Activated naive CD4-positive, alpha-beta T cell treated with anti-CD3 and anti-CD28 coated beads for 36 hours (primary cell): ENCODE measurements at places on chromosomes 5 and 9.

DNA sequence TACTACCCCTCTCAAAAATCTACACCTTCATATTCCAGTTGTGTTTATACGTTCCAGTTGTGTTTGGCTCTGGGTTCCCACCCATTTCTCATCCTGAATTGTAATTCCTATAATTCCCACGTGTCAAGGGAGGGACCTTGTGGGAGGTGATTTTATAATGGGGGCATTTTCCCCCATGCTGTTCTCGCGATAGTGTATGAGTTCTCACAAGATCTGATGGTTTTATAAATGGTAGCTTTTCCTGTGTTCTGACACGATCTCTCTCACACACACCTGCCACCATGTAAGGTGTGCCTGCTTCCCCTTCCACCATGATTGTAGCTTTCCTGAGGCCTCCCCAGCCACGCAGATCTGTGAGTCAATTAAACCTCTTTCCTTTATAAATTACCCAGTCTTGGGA lies 108.5 kb upstream of the ADAMTS16 start:
- DNase-seq = no peak
- peaks cover 2% of the 10 kb centered on the region for H3K27me3 ChIP-seq
- H3K4me1 ChIP-seq = no peaks in the 10 kb centered on the region
- H3K27ac ChIP-seq = no peak overlapping the region
- H3K36me3 ChIP-seq = no peaks in the 10 kb centered on the region

GRCh38 chr5:119174578-119175163 lies 103.8 kb downstream of the DMXL1 start:
- no peak for DNase-seq
- no peaks in the 10 kb centered on the region for H3K27me3 ChIP-seq
- no peak overlapping the region for H3K4me3 ChIP-seq
- no peaks in the 10 kb centered on the region for H3K4me1 ChIP-seq

- H3K36me3 ChIP-seq = peaks cover 9% of the 10 kb centered on the region
- H3K27ac ChIP-seq = peak overlapping the region; percentile 90
- no peaks in the 10 kb centered on the region for H3K27me3 ChIP-seq
- peak; percentile 49 for DNase-seq
Measured at GRCh38 chr9:35732800-35733541, 505 bp downstream of the CREB3 start.

- H3K4me1 ChIP-seq = no peaks in the 10 kb centered on the region
- H3K27ac ChIP-seq = no peak overlapping the region
- DNase-seq = peak; percentile 47
- peaks cover 11% of the 10 kb centered on the region for H3K27me3 ChIP-seq
- no peak overlapping the region for H3K4me3 ChIP-seq
- H3K36me3 ChIP-seq = no peaks in the 10 kb centered on the region
Measured at GRCh38 chr5:36079200-36079781, 12.6 kb upstream of the UGT3A2 start.

DNA sequence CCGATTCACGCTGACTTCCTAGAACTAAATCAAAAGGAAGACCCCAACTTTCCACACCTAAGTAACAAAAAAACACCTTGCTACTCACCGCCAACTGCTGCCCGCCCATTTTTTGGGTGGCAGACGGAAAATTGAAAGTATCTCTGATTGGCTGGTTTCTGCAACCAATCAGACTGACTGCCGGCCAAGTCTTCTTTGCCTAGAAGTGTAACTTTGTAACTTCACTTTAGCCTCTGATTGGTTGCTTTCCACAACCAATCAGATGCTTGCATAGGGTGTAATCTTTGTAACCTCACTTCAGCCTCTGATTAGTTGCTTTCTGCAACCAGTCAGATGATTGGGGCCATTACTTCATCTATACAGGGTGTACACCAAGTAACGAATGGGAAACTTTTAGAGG lies 42.6 kb upstream of the ANKH start:
- no peak for DNase-seq
- H3K36me3 ChIP-seq = no peaks in the 10 kb centered on the region
- H3K27me3 ChIP-seq = no peaks in the 10 kb centered on the region
- H3K4me1 ChIP-seq = peaks cover 17% of the 10 kb centered on the region

- H3K4me3 ChIP-seq = no peak overlapping the region
- H3K36me3 ChIP-seq = no peaks in the 10 kb centered on the region
- H3K4me1 ChIP-seq = no peaks in the 10 kb centered on the region
- no peak for DNase-seq
Measured at GRCh38 chr9:115084709-115085108, 33.2 kb downstream of the TNC start.

DNA sequence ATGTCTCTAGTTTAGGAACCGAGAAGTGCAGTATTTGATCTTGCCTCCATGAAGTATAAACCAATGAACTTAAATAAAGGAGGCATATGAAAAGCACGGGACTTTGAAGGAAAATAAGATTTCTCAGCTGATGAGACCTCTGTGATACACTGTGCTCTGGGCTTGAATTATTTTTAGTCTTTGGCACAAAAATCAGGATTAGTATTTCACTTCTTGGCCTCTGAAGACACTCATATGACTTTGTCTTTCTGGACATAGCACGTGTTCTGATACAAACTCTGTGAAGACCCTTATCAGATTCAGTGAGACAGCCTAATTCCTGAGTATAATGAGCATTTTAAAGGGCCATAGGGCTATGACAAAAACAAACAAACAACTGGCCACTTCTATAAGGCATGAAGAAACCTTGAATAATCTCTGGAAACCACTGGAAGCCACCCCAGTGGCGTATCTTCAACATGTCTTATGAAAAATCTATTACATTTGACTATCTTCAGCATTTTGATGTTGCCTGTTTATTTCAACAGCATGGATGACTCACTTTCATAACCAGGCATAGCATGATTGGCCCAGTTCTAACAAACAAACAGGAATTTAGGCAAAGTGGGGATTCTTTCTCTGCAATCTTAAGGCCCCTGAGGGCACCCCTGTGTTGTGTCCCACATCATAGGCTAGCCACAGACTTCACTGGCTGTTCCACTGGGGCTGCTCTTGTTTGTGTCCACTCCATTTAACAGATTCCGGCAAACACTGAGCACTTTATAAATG lies 90.3 kb upstream of the ZNF462 start:
- no peaks in the 10 kb centered on the region for H3K4me1 ChIP-seq
- H3K36me3 ChIP-seq = no peaks in the 10 kb centered on the region
- no peaks in the 10 kb centered on the region for H3K27me3 ChIP-seq
- no peak overlapping the region for H3K27ac ChIP-seq
- no peak overlapping the region for H3K4me3 ChIP-seq

DNA sequence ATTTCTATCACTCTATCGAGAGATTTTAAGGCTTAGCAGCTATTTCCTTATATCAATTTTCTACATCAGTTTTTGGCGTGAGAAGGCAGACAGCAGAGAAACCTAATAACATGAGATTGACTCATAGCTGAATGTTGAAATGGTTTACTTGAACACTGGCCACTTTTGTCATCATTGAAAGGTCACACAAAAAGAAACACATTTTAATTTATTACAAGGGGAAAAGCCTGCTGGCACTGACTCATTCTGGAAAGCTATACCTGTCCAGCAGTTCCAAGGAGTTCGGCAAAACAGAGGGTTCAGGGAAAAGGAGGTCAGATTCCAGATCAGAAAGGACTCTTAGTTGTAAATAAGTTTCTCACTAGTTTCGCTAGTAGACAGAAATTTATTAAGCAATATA lies 566.4 kb downstream of the DNAH5 start:
- no peaks in the 10 kb centered on the region for H3K27me3 ChIP-seq
- H3K36me3 ChIP-seq = no peaks in the 10 kb centered on the region
- H3K27ac ChIP-seq = no peak overlapping the region

DNA sequence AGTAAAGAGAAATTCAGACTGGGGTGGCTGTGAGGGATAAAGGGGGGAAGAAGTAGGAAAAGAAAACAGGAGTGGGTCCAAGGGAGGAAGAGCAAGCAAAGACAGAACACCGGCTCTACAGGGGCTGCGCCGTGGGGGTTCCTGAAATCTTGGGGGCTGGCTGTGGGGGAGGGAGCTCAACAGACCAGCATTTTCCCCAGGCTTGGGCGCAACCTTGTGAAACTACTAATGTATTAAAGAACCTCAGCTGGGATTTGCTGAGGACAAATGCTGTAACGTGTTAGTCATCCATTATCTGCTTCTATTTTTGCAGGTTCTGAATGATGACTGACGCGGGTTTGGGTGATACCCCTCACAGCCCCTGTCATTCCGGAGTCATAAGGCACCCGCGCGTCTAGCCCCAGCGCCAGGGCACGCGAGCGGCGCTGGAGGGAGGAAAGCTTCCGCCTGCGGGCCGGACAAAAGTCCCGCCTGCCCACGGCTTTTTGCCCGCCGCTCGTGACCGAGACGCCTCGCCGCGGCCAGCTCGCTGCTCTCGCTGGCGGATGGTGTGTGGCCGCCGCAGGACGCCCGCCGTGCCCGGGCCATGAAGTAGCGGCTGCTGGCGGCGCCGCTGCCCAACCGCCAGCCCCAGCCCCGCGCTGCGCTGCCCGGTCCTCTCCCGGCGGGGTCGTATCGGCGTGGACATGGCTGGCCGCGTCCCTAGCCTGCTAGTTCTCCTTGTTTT lies 110.6 kb downstream of the PAM start:
- H3K27ac ChIP-seq = no peak overlapping the region
- peak overlapping the region; percentile 59 for H3K4me3 ChIP-seq
- DNase-seq = peak; percentile 55
- peaks cover 19% of the 10 kb centered on the region for H3K27me3 ChIP-seq

- H3K36me3 ChIP-seq = no peaks in the 10 kb centered on the region
- peaks cover 11% of the 10 kb centered on the region for H3K27me3 ChIP-seq
- no peak overlapping the region for H3K27ac ChIP-seq
Measured at GRCh38 chr5:96655506-96655905, 6.7 kb upstream of the CAST start.

DNA sequence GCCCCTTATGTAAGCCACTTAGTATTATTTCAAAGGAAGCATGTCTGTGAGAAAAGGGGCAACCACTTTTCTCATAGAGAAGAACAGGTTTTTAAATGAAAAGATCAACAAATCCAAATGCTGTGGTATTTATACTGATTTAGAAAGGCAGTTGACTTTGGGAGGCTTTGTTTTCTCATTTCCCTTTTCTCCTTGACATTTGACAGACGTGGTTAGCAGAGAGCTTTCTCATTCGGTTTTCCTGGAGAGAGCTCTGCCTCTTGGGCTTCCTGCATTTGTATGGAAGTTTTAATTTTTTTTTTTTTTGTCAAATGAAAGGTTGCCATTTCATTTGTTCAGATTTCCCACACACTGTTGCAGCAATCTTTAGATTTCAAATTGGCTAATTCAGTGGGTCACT lies 62.5 kb downstream of the EXOSC2 start:
- DNase-seq = no peak
- no peak overlapping the region for H3K27ac ChIP-seq
- no peak overlapping the region for H3K4me3 ChIP-seq
- H3K27me3 ChIP-seq = no peaks in the 10 kb centered on the region
- peaks cover 2% of the 10 kb centered on the region for H3K4me1 ChIP-seq

- H3K4me3 ChIP-seq = no peak overlapping the region
- no peak overlapping the region for H3K27ac ChIP-seq
- no peaks in the 10 kb centered on the region for H3K4me1 ChIP-seq
- H3K27me3 ChIP-seq = no peaks in the 10 kb centered on the region
- H3K36me3 ChIP-seq = peaks cover 20% of the 10 kb centered on the region
- no peak for DNase-seq
Measured at GRCh38 chr9:125343518-125344275, 82.1 kb downstream of the GAPVD1 start.

- no peak overlapping the region for H3K4me3 ChIP-seq
- H3K27ac ChIP-seq = no peak overlapping the region
- no peaks in the 10 kb centered on the region for H3K27me3 ChIP-seq
- no peak for DNase-seq
- no peaks in the 10 kb centered on the region for H3K36me3 ChIP-seq
- H3K4me1 ChIP-seq = peaks cover 16% of the 10 kb centered on the region
Measured at GRCh38 chr5:110099572-110099971, 409.8 kb downstream of the MAN2A1 start.

- no peaks in the 10 kb centered on the region for H3K36me3 ChIP-seq
- no peak overlapping the region for H3K4me3 ChIP-seq
- H3K4me1 ChIP-seq = peaks cover 7% of the 10 kb centered on the region
- DNase-seq = no peak
- H3K27me3 ChIP-seq = peaks cover 40% of the 10 kb centered on the region
Measured at GRCh38 chr9:122374885-122375420, 4.1 kb downstream of the PTGS1 start.

GRCh38 chr9:117719161-117719920 lies 15.1 kb downstream of the TLR4 start:
- peaks cover 3% of the 10 kb centered on the region for H3K27me3 ChIP-seq
- no peak for DNase-seq
- H3K36me3 ChIP-seq = no peaks in the 10 kb centered on the region
- no peak overlapping the region for H3K4me3 ChIP-seq

GRCh38 chr5:162107591-162107990 lies 40.0 kb downstream of the GABRG2 start:
- no peaks in the 10 kb centered on the region for H3K36me3 ChIP-seq
- H3K4me1 ChIP-seq = no peaks in the 10 kb centered on the region
- no peak overlapping the region for H3K4me3 ChIP-seq
- no peak overlapping the region for H3K27ac ChIP-seq
- H3K27me3 ChIP-seq = no peaks in the 10 kb centered on the region

GRCh38 chr5:129345213-129345924 lies 114.7 kb upstream of the ADAMTS19 start:
- H3K27ac ChIP-seq = no peak overlapping the region
- no peaks in the 10 kb centered on the region for H3K4me1 ChIP-seq
- no peak for DNase-seq
- H3K4me3 ChIP-seq = no peak overlapping the region
- no peaks in the 10 kb centered on the region for H3K27me3 ChIP-seq

- no peak overlapping the region for H3K27ac ChIP-seq
- H3K4me3 ChIP-seq = no peak overlapping the region
- no peak for DNase-seq
- H3K4me1 ChIP-seq = no peaks in the 10 kb centered on the region
- no peaks in the 10 kb centered on the region for H3K36me3 ChIP-seq
Measured at GRCh38 chr5:37807015-37807414, 32.8 kb downstream of the GDNF start.

DNA sequence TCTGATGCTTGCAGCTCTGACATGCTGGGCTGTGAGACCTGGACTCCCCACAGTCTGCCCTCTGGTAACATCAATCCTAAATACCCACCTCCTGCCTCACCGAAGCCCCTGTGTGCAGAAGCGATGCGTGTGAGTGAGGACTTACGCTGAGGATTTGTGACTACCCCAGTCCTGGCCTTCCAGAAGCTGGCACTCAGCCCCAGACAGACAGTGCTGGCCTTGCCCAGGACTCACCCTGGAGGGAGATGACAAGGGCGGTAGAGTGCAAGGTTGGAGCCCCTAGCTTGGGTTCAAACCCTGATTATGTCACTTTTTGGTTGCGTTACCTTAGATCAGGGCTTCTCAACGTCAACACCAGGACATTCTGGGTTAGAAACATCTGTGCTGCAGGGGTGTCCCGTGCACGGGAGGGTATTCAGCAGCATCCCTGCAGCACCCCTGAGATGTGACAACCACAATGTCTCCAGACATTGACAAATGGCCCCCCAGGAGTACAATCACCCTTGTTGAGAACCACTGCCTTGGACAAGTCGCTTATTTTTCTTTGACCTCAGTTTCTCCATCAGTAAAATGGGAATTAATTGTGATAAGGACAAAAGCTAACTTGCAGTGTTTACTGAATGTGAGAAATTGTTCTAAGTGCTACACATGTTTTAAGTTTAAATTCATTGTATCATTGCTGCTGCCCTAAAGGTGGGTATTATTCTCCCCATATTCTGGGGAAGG lies 23.5 kb upstream of the TTLL11 start:
- no peak overlapping the region for H3K4me3 ChIP-seq
- no peaks in the 10 kb centered on the region for H3K4me1 ChIP-seq
- no peaks in the 10 kb centered on the region for H3K27me3 ChIP-seq

GRCh38 chr5:88954511-88954910 lies 71.5 kb upstream of the MEF2C start:
- peaks cover 9% of the 10 kb centered on the region for H3K27me3 ChIP-seq
- H3K36me3 ChIP-seq = no peaks in the 10 kb centered on the region
- no peak for DNase-seq
- H3K4me1 ChIP-seq = no peaks in the 10 kb centered on the region
- H3K27ac ChIP-seq = no peak overlapping the region
